Activated CD8-positive, alpha-beta T cell treated with anti-CD3 and anti-CD28 coated beads for 36 hours (primary cell): ENCODE measurements at places on chromosomes 3 and 15.

- DNase-seq: no peak
Measured at GRCh38 chr3:171285287-171285686, 174.9 kb downstream of the TNIK start.

- no peak for DNase-seq
Measured at GRCh38 chr15:40445421-40445922, 4.7 kb downstream of the BAHD1 start.

DNA sequence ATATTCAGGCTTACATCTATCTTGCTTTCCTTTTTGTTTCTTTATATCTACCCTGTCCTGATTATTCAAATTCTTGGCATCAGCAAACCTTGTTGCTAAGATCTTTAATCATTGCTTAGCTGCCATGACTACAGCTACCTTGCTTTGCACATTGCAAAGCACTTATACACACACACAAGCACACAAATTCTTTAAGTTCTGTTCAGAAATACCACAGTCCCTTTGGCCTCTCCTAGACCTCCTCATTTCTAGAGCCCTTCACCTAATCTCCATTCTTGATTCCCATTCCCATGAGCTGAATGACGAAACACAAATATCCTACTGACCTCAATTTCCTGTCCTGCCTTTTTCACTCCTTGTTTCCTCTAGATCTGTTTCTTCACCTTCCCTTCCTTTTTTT is 409.6 kb downstream of the UNC13C start:
- DNase-seq: no peak

GRCh38 chr3:36477655-36478054 is 97.4 kb downstream of the STAC start:
- DNase-seq: no peak

GRCh38 chr3:146464783-146465182 is 4.6 kb downstream of the PLSCR2 start:
- DNase-seq: no peak

DNA sequence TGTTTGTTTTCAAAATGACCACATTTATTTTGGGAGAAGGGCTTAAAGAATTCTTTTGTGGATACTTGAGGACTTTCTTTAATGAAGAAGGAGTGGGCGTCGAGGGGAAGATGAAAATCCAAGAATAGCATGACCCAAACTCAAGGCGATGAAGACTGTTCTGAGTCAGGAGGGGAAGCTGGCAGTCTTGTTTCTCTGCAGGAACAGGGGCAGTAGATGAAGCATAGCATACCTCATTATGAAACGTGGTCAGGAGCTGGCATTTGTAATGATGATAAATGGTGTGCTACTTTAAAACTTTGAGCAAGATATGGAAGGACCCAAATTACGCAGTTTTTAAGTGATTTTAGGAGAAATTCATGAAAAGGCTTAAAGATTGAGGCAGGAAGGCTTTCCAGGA is 549.0 kb downstream of the IGSF11 start:
- no peak for DNase-seq

DNA sequence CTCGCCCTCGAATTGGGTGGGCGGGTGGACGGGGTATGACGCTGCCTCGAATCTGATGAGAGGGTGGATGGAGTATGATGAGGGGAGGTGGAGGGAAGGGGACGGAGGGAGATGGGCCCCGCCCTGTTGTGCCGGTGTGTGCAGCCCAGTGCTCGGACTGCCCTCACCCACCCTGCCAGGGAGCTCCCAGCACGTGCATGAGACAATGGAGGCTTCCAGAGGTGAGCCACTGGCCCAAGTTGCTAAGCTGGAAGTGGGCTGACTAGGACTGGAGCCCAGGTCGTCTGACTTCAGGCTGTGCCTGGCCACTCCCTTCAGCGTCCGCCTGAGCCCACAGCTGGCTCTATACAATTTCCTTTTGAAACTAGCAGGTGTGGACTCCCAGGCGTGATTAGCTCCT is 47.0 kb upstream of the CTSH start:
- no peak for DNase-seq

DNA sequence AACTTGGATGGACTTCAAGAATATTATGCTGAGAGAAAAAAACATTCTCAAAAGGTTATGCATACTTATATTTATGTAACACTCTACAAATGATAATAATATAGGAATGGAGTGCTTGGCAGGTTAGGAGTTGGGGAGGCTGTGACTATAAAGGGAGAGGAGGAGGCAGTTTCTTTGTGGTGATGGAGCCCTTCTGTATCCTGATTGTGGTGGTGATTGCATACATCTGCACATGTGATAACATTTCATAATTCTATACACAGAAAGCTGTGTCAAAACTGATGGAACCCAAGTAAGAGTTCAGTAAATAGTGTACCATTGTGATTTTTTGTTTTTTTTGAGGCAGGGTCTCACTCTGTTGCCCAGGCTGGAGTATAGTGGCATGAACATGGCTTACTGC is 31.7 kb upstream of the FAM3D start:
- DNase-seq: no peak

GRCh38 chr3:174020156-174020555 is 622.6 kb downstream of the NLGN1 start:
- DNase-seq: no peak

DNA sequence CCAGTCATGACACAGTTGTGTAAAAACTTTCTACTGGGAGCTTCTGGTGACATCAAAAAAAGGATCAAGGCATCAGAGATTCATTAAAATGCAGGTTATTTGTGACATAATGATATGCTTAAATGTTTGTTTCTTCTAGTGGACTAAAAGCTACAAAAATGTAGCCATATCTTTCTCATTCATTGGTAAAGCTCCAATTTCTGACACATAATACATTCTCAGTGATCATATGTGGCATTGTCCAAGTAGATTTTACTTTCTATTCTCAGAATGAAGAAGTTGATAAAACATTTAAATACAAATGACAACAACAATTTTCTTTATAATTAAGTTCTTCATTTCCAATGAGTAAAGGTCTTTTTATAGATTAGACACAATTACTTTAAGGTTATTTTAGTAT is 71.0 kb upstream of the ARHGEF26 start:
- no peak for DNase-seq

- no peak for DNase-seq
Measured at GRCh38 chr15:79170256-79170664, 79.7 kb upstream of the RASGRF1 start.

DNA sequence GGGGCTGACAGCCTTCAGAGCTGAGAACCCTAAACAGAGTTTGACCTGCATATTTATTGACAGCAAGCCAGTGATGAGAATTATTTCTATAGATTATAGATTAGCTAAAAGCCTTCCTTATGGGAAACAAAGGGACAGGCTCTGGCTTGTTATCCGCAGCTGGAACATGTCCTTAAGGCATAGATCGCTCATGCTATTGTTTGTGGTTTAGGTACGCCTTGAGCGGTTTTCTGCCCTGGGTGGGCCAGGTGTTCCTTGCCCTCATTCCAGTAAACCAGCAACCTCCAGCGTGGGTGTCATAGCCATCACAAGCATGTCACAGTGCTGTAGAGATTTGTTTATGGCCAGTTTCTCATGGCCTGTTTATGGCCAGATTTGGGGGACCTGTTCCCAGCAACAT is 10.2 kb upstream of the FAH start:
- DNase-seq: no peak

DNA sequence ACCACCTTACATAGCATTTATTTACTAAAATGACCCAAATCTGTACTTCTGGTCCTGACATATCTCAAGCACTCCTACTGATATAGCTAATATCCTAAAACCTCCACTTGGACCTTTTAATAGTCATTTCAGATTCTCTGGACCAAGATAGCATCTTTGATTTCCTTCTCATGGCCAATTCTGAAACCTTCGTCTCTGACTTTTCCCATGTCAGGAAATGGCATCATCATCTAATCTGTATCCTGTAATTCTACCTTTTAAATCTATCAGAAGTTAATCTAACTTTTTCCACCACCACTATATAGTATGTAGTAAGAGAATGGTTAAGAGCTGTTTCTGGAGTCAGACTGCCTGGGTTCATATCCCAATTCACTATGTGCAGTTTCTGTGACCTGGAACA is 16.2 kb downstream of the STX19 start:
- DNase-seq: no peak

GRCh38 chr15:100997442-100997841 is 78.3 kb downstream of the LRRK1 start:
- no peak for DNase-seq

DNA sequence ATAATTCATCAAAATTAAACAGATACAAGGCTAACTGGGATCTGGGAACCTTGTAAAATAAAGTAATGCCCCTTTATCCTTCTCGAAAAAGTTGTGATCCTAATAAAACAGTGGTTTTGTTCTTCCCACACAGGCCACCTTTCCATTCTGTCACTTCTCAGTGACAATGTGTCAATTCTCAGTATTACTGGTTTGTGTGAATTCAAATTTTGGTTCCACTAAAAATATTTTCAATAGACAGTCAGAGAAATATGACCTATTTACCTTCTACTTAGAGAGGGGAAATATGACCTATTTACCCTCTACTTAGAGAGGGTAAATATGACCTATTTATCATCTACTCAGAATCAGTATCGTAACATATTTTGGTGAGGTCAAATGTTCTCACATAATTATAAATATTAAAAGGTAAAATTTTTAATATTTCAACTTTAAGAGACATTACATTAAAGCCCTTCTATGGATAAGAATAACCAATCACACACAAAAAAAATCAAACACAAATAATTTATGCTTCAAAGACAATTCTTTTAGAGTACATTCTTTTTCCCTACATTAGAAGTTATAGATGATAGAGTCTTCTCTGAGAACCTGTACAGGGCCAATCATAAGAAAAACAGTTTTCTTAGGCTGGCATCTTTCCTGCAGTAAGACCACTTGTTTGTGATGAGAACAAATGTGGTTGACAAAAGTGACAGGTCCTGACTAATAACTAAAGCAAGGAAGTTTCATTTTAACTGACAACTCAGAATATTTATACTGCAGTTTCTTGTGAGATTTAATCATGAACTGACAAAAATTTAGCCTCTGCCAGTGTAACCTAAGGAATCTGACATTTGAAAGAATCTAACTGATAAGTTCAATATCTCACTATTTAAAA is 323.3 kb downstream of the DIPK2A start:
- DNase-seq: no peak

- no peak for DNase-seq
Measured at GRCh38 chr3:75265897-75266296, 398.2 kb upstream of the FRG2C start.

- no peak for DNase-seq
Measured at GRCh38 chr3:150022381-150023238, 51.9 kb upstream of the PFN2 start.

DNA sequence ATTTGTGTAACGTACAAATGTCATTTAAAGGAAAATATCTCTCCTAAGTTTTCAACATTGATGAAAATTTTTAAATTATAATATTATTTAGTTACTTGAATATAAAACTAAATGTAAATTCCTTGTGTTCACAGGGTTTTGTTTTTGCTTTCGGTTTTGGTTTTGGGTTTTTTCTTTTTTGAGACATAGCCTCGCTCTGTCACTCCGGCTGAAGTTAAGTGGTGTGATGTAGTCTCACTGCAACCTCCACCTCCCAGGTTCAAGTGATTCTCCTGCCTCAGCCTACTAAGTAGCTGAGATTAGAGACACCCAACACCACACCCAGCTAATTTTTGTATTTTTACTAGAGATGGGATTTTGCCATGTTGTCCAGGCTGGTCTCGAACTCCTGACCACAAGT is 79.3 kb upstream of the TCF12 start:
- no peak for DNase-seq

- DNase-seq: no peak
Measured at GRCh38 chr3:76242886-76243753, 457.8 kb upstream of the ZNF717 start.

GRCh38 chr15:87961851-87962420 is 294.6 kb downstream of the NTRK3 start:
- DNase-seq: no peak

GRCh38 chr15:77012868-77013267 is 17.9 kb downstream of the PSTPIP1 start:
- DNase-seq: peak; percentile 75

GRCh38 chr3:159185443-159186050 is 383.7 kb downstream of the MFSD1 start:
- no peak for DNase-seq

DNA sequence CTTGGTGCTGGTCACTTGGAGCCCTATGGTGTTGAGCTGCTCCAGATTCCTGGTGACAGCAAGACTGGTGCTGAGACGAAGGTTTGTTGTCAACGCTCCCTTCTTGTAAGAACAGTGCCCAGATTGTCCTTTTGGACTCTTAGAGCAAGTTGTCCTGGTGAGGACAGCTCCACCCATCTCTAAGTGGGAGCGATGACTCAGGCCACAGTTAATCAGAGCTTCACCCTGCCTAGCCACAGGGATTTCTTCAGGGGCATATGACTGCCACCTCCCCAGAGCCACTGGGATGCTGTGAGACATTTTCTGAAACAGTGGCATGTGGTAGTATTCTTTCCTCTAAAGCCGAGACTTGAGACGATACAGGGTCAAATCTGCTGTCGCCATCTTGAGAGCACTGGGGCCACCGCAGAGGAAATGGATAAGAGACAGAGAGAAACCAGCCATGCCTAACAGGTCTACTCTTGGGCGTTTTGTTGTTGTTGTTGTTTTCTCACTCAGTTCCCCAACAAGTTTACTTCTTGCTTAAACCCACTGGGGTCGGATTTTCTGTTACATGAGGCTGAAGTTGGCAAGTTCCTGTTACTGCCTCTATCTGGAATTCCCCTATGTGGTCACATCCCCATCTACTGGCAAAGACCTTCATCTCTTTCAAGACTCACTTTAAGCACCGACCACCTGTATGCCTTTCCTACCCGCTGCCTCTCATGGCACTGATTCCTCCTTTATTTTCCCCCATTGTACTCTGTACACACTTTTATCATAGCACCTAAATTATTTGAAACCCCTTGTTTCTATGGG is 16.0 kb upstream of the PCOLCE2 start:
- peak; percentile 8 for DNase-seq

- DNase-seq: no peak
Measured at GRCh38 chr15:91947683-91948608, 94.4 kb downstream of the SLCO3A1 start.

GRCh38 chr3:126358038-126358815 is 1.0 kb upstream of the KLF15 start:
- DNase-seq: peak; percentile 13

DNA sequence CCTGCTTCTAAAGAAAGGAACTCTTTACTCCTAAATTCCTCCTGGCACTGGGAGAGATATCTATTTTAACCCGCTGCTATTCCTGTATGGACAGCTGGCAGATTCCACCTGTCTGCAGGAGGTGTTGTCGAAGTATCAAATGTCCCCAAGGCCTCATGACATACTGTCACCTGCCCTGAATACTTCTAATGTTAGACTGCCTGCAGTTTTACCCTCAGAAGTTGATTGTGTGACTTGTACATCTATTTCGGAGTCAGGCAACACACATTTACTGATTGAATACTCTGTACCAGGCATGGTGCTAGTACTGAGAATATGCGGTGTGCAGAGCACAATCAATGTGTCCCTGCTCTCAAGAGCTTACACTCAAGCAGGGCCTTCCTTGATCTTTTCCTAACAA is 38.6 kb downstream of the PDZRN3 start:
- DNase-seq: no peak

DNA sequence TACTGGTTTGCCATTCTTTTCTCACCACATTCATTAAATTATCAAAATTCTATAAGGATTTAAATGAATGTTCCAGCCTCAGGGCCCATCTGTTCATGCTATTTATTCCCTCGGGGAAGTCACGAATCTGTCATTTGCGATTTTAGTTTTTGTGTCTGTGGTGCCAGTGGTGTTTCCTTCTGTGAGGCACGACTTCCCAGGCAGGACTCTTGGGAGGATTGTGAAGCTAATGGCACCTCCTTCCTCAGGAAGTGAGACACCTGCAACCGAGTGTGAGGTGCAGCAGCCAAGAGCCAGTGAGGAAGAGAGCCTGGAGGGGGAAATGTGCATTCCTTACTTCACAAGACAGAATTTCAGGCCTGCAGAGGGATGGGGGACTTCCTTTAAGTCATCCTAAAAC is 24.1 kb downstream of the SV2B start:
- DNase-seq: no peak
